ENCODE measurements at places on chromosomes 7 and 10. TPM values are rescaled to one million over a fixed set of nuclear protein-coding genes. Genes with fewer than 3 reads are reported as not detected.

GDI2 gene
- total RNA-seq = 212 TPM

PPP1R3A gene
- 0.09 TPM for total RNA-seq

FOXI2 gene
- not detected for total RNA-seq

LRMDA gene
- total RNA-seq = 0.91 TPM

ACSM6 gene
- total RNA-seq = not detected

SKIDA1 gene
- 8.8 TPM for total RNA-seq

NPY gene
- 10.5 TPM for total RNA-seq

EPHB6 gene
- 11.7 TPM for total RNA-seq

TMEM213 gene
- not detected for total RNA-seq

GPR37 gene
- total RNA-seq = 10.7 TPM

KMT2E gene
- total RNA-seq = 247 TPM

SPRN gene
- total RNA-seq = 5.5 TPM

NPSR1 gene
- 4.4 TPM for total RNA-seq

CFTR gene
- 5.3 TPM for total RNA-seq

CDK14 gene
- total RNA-seq = 85.8 TPM

SGMS1 gene
- total RNA-seq = 39.2 TPM

HMX2 gene
- not detected for total RNA-seq

SUN3 gene
- total RNA-seq = 0.36 TPM

FKBP6 gene
- total RNA-seq = not detected

OR13A1 gene
- total RNA-seq = 0.45 TPM

CLDN4 gene
- total RNA-seq = 2.7 TPM

STEAP4 gene
- total RNA-seq = 0.27 TPM

ARHGAP22 gene
- 7.7 TPM for total RNA-seq

PDLIM1 gene
- total RNA-seq = 4.4 TPM

TUBAL3 gene
- total RNA-seq = 0.27 TPM

OPN4 gene
- total RNA-seq = not detected

CPEB3 gene
- 23.4 TPM for total RNA-seq

TMEM270 gene
- not detected for total RNA-seq

NAT16 gene
- 2.1 TPM for total RNA-seq

CCDC146 gene
- total RNA-seq = 15.8 TPM

PVRIG gene
- not detected for total RNA-seq

CLEC2L gene
- 3.8 TPM for total RNA-seq

TAS2R5 gene
- 10.6 TPM for total RNA-seq

MOGAT3 gene
- not detected for total RNA-seq

GIMAP7 gene
- total RNA-seq = 1.8 TPM

SLIT1 gene
- 23.2 TPM for total RNA-seq

TSPAN14 gene
- total RNA-seq = 20.5 TPM

MEOX2 gene
- total RNA-seq = 0.09 TPM

ZCWPW1 gene
- total RNA-seq = 2.8 TPM

IL15RA gene
- total RNA-seq = 0.18 TPM

ANK3 gene
- 363 TPM for total RNA-seq

NUTM2B gene
- total RNA-seq = 1.3 TPM

DRGX gene
- not detected for total RNA-seq

DGKB gene
- total RNA-seq = 29.4 TPM

WIPF3 gene
- total RNA-seq = 2.4 TPM

NEURL1 gene
- total RNA-seq = 16.8 TPM
